Activated CD4-positive, alpha-beta T cell treated with anti-CD3 and anti-CD28 coated beads for 48 hours (primary cell): ENCODE measurements at places on chromosomes 2 and 18.
A peak's percentile ranks its signal among the peaks of the same experiment; 100 is the strongest.

DNA sequence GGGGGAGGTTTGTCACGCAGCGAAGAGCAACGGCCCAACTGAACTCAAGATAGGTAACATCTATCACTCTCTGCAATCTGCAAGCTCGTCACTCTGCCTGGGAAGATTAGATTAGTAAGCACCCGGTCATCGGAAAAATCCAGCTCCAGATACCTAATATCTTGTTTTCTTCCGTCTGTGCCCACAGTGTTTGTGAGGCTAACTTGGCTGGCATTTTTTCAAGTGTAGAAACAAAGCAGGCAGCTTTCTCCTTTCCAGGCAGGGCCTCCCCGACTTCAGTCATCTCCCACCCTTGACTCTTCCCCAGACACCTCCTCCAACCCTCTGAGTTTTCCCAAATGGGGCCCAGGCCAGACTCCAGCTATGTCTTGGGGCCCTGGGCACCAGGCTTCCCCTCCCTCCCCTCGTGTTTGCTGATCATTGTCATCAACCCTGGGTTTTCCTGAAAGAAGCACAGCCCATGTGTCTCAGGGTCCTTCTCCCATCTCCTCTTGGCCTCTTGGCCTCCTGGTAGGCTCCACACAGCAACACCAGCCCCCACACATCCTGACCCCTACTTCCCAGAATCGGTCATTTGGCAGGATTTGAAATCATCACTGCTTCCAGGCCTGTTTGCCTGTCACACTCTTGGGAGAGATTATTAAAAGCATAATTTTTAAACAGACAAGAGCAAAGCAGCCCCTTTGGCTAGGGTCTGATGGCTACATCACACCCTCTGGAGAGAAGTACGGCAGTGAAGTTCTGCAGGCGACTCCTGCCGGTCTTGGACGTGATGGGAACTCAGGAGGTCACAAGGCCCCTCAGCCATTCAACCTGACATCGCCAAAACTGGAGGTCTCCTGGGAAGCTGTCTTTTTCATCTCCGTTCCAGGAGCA lies 144.9 kb upstream of the ID2 start:
- no peak for DNase-seq

GRCh38 chr2:195479407-195479806 lies 177.6 kb upstream of the SLC39A10 start:
- no peak for DNase-seq

GRCh38 chr18:22914633-22915032 lies 18.5 kb upstream of the RBBP8 start:
- no peak for DNase-seq

DNA sequence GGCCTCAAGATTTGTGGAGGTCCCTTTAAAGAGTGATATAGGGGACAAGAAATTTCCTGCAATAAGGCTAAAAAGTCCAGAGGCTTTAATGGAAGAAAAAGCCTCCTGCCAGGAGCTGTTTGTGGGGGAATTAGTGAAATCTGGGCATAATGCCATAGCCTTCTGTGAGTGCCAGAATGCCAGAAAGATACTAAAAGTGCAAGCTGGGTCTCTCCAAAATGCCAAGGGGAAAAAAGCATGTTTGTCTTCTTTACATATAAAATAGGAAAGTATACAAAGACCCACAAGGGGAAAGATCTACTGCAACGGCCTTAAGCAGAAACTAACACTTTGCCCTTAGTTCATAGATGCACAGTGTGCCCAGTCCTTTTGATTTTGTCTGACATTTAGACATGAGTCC lies 647.7 kb upstream of the ZNF804A start:
- no peak for DNase-seq

GRCh38 chr2:149226790-149227189 lies 103.6 kb upstream of the LYPD6 start:
- DNase-seq: no peak

DNA sequence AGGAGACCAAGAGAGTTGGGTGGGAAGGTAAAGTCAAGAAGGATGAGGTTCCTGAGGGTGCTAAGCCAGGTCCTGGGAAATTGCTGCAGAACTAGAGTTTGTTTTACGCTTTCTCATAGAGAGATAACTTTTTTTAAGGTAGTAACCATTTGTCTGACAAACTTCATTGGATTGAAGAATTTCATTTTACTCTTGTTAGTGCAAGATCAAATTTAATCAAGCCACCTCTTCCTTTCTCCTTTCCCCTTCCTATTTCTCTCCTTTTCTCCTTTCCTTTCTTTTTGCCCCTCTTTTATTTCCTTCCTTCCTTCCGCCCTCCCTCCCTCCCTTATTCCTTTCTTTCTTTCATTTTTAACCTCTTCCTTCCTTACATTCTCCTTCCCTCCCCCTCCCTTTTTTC lies 65.4 kb downstream of the RDH14 start:
- DNase-seq: no peak

DNA sequence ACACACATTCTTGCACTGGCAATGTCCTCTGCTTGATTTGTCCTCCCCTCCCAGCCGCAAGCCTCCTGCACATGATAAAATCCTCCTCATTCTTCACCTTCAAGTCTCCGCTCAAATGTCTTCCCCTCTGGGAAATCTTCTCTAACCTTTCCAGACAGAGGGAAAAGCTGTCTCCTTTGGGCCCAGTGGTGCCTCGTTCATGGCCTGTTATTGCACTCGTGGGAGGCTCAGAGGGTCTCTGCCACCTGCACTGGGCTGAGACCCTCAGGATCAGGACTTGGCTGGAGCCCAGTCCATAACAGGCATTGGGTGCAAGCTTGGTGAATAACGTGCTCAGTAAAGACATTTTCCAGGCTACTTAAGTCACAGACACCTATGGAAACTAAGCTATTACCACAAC lies 68.6 kb downstream of the PTGR3 start:
- no peak for DNase-seq

- DNase-seq: no peak
Measured at GRCh38 chr2:172878260-172878659, 142.6 kb downstream of the RAPGEF4 start.

- DNase-seq: no peak
Measured at GRCh38 chr2:62736899-62737559, 31.5 kb downstream of the EHBP1 start.

GRCh38 chr2:235024931-235025773 lies 73.3 kb downstream of the SH3BP4 start:
- DNase-seq: no peak

DNA sequence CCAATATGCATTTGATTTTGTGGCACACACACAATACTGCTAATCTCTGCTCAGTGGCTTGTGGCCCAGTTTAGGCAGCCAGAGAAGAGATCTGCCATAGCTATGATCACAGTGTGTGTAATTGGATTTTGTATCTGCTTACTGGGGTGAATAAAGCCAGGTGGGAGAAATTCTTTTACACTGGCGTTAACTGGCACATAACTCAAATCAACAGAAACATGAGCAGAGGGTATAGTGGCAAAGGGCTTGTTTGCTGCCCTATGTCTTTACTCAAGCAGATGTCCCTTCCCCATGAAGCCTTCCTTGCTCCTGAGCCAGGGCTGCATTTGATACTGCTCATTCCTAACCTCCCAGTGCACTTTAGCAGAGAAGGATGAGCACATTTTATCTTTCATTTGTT lies 28.5 kb downstream of the STON1 start:
- no peak for DNase-seq

GRCh38 chr2:95122197-95122551 lies 566 bp upstream of the MRPS5 start:
- DNase-seq: no peak

DNA sequence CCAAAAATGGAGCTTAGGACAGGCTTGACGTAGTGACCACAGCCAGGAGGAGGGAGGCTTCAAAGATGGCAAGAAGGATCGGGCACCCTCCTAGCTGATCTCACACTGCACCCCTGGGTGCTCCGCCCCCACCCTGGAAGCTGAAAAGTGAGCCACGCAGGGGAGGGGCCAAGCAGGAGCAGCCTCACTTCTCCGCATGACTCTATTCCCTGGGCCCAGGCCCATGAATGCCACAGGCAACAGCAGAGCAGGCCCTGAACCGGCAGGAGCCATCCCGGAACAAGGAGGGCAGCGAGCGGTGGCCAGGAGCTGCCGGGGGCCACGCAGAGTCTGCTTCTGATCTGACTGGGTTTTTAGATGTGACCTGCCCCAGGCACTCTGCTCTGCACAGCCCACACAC lies 30.0 kb downstream of the BIN1 start:
- DNase-seq: no peak

DNA sequence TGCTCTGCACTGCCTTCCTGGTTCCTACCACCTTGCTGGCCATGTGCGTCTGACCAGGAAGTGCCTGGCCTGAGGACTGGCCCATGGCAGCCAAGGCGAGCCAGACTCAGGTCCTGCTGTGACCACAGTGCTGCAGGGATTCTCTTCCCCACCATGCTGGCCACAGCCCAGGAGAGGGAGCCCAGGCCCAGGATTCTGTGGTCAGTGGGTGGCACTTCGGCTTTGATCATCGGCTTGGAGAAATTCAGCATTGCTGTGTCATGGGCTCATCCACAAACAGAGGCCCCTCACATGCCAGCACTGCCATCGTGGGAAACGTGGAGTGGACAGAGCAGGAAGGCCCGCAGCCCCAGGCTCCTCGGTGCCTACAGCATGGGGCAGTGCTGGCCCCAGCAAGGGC lies 211.6 kb downstream of the SEPTIN10 start:
- DNase-seq: no peak

- DNase-seq: no peak
Measured at GRCh38 chr18:11980163-11980493, 1.2 kb upstream of the IMPA2 start.

- DNase-seq: no peak
Measured at GRCh38 chr2:234172066-234172465, 121.6 kb downstream of the SPP2 start.

GRCh38 chr18:49747876-49748275 lies 65.5 kb downstream of the ACAA2 start:
- DNase-seq: no peak

- DNase-seq: no peak
Measured at GRCh38 chr2:29112379-29112778, 2.8 kb upstream of the CLIP4 start.

- DNase-seq: peak; percentile 42
Measured at GRCh38 chr18:51342815-51343214, 145.3 kb upstream of the MEX3C start.

GRCh38 chr2:71353248-71353647 lies 21.7 kb downstream of the ZNF638 start:
- no peak for DNase-seq
